ENCODE measurements at places on chromosomes 12 and 14.

GRCh38 chr14:20631880-20632389 is 9.6 kb downstream of the OR6S1 start:
- no peak for DNase-seq

DNA sequence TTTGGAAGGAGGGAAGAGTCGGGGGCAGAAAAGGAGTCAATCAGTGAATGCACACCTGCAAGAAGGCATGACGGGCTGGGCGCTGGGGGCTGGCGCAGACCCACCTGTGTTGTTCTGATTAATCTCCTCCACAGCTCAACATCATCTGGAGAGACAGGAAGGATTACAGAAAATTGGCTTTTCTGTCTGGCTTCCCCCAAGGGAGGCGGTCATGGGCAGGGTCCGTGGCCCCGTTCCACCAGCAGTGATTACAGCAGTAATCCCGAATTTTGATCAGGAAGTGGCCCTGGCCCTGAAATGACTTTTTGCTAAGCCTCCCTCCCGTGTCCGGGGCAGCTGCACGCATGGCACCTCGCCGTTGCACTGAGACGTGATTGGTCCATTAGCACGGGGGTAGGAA is 24.4 kb upstream of the GALNT9 start:
- no peak for DNase-seq

DNA sequence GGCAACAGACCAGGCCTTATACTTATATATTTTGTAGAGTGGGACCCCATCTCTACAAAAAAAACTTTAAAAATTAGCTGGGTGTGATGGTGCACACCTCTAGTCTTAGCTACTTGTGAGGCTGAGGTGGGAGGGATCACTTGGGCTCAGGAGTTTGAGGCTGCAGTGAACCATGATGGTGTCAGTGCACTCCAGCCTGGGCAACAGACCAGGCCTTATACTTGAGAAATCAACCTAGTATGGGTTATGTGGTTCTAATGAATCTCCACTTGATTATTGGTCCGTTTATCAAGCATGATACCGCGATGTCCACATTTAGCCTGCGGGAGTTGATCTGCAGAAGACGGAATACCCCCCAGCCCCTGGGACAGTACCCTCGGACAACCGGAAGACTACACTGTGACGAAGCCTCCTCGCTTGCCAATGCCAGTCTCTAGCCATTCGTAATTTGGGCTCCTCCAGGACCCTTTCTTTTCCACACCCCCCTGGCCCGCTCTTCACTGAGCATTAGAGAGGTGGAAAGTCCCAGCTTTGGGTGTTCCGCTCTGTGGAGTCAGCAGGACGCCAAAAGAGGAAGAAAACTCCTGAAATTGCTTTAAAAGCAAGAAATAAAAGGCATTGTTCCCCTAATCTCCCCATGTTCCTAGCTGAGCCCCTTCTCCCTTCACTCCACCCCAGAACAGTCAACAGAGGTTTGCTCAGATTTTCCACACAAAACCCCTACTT is 19.4 kb downstream of the LTBP2 start:
- DNase-seq, result no peak

GRCh38 chr14:54226103-54226502 is 170.7 kb upstream of the CDKN3 start:
- no peak for DNase-seq

DNA sequence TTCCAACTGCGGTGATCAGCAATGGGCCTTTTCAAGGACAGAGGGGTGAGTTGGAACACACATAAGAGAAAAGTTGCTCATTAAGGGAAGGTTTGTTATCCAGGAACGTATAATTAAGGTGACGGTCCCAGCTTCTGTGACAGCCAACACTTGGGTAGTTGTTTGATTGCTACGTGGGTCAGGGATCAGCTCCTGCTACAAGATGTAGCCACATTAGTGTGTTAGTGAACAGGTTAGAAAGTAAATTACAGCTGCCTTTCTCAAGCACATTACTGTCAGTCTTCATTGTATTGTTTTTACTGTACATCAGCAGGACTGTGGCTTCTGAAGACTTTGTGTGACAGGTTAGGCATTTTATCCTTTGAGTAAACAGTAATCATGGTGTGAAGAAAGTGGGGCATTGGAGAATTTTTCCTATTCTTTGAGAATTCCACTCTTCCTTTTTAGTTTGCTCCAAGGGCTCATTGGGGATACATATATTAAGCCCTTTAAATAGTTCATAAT is 230.5 kb downstream of the EGLN3 start:
- DNase-seq, result no peak

GRCh38 chr14:20177433-20177974 is 13.2 kb upstream of the OR11G2 start:
- no peak for DNase-seq
